NCI-H1436 treated with DMSO at 0.1 percent for 48 hours (cell line): ENCODE measurements at places on chromosomes 4 and X.

DNA sequence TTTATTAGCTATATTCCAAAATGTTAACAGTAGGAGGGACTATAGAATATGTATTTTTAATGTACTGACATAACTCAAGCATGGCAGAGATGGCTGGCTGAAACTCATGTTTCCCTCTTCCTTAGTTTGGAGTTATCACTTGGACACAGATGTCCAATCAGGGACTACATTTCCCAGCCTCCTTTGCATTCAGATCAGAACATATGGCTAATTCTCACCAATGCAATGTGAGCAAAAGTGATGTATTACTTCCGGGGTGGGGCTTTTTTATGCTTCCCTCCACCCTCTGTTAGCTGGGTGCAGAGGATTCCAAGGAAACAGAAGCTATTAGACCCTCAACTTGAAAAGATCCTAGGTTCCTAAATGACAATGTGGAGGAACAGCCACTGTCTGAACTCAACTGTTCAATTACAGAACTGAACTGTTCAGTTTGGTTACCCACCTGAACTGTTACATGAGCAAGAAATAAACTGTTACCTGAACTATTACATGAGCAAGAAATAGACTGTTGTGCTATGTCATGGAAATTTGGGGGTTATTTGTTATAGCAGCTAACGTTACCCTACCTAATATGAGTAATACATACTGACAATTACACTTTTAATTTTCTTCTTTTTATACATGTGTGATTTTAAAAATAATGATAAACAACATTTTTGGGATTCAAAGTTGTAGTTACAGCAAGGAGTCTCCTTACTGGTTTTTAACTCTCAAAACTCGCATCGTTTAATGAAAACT, 29.6 kb upstream of the ERVMER34-1 start:
- no peak for DNase-seq

GRCh38 chr4:42397635-42398170, 415 bp downstream of the SHISA3 start:
- no peak for DNase-seq

DNA sequence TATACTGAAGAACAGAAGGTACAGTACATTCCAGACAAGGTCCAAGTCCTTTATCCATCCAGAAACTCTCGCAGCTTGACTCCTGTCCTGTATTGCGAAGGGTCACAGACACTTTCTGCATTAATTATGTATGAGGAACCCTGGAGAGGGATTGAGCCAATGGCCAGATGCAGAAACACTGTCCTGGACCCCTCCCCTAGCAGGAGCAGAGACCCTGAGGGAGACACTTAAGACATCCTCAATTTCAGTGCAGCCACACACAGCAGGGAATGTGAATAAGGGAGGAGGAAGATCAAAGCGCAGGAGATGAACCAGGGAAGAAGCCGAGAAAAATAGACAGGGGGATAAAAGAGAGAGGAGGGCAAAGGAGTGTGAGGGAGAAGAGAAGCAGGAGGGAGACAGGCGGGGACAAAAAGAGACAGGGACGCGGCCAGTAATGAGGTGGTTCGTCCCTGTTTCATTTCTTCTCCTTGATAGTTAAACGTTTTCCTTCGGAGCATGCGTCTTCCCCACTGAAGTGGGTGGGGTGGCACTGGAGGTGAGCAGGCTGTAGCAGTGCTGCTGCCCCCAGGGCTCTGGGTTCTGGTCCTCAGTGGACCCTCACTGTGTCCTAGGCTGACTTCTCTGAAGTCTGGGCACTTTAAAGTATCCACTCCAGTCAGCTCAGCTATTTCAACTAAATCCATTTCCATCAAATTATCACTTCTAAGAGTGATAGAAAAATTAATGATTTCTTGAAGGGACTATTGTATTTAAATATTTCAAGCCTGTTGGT, 356.4 kb upstream of the NOCT start:
- no peak for DNase-seq

DNA sequence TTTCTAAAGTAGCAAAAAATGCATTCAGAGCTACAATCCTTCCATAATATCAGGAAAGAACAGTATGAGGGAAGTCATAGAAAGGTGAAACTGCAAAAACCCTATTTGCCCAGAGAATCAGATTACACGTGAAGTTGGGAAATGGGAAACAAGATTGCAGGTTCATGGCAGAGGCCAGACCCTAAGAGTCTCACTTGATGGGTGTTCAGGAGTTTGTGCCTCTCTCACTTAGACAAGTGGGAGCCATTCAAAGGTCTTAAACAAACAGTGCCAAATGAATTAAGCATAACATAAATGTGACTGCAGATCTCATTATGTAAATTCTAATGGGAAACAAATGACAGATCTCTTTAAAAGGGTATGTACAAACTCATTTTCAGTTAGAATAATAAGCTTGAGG, 91.6 kb downstream of the ARAP2 start:
- DNase-seq: no peak

DNA sequence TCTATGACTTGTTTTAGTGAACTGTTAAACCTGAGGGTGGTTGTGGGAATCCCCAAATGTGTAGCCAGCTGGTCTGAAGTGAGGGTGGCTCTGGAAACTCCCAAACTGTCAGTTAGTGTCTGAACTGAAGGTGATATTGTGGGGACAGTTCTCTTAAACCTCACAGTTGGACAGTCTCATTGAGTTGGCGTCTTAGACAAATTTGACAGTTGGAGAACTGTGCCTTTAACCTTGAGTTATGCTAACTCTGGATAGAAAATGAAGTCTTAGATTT, 20.7 kb upstream of the CTSO start:
- DNase-seq: no peak

DNA sequence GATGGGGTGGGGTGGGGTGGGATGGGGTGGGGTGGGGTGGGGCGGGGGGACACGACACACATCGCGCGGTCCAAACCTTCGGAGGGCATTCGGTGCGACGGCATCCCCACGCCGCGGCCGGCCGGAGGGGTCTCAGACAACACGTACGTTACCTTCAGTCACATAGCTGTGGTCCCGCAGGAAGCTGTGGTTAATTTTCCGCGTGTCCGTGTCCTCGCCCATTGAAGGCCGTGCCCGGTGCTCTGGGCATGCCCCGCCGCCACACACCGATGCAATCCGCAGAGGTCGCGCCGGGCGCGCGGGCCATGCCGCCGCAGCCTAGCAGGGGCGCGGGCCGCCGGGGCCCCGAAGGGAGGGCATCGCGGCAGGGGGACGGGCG, 417 bp downstream of the PPP2R2C start:
- DNase-seq: no peak

- no peak for DNase-seq
Measured at GRCh38 chrX:101407167-101407747, 468 bp downstream of the GLA start.

DNA sequence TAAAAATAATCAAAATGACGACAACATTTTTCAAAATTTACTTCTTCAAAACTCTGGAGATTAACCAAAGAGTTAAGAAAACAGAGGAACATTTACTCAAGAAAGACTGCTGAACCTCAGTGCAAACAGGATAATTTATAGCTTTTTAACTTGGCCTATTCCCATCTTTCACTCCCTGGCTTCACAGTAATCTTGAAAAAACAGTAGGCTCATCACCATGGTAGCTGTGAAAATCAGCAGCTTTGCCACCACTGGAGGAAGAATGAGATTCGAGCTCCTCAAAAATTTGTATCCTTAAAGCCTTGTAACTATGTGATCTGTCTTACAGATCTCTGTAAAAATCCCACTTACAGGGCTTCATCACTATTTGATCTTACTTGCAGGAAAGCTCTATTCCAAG, 447.7 kb upstream of the CTSO start:
- no peak for DNase-seq

DNA sequence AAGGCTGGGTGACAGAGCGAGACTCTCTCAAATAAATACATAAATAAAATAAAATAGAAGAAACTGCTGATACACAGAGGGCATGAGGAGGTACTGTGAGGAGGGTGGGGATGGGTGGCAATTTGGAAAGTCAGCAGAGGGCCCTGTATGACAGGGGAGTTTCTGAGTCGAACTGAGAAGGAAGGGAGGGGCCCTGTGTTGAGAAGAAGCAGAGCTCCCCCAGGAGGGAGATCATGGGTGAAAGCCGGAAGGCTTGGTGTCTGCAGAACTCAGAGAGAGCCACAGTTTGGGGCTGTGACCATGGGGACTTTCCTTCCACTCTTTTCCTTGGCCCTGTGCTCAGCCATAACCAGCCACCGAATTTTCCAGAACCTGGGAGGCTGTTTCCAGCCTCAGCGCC, 24.8 kb upstream of the AFAP1 start:
- no peak for DNase-seq

GRCh38 chrX:7146703-7147412, 654 bp upstream of the STS start:
- DNase-seq: no peak

GRCh38 chr4:184598753-184599491, 50.3 kb downstream of the CASP3 start:
- no peak for DNase-seq

DNA sequence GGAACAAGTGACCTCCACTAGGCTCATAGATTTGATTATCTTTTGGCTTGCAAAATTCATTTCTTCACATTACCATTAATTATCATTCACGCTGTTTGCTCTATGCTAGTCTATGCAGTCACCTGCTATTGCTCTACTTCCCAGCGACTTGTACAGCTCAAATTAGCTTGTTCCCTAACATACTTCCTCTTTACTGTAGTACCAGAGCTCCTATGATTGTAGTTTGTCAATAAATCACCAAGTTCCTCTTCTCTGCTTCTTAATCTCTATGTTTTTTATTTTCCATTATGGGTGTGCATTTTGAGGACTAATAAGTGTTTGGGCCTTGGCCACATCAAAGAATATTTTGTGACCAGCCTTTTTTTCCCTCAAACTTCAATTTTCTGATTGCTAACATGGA, 6.2 kb upstream of the GSPT2 start:
- no peak for DNase-seq

DNA sequence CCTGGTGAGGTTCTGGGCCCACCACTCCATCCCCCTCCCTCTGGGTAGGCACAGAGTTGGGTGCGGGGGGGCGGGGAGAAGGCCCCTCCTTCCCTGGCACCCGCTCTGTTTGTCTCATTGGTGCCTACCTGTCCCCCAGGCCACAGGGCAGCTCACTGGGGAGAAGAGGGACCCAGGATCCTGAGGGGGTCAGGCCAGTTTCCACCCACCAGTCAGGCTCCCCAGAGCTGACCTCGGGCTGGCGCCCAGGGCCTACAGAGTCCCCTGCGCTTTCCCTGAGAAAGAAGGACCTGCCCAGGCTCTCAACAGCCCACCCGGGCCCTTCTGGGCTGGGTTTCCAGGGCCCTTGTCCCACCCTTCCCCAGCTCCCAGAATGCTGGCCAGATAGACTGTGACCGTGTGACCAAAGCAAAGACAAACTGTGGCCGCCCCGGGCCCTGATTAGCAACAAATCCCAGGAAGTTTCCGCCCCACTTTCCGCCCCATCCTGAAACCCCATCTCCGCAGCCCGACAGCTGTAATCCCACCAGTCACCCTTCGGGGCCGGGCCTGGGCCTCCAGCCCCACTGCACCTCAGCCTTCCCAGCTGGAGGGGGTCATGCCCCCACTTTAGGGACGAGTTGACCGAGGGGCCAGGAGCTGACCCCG, 33.8 kb upstream of the FGFR3 start:
- no peak for DNase-seq

DNA sequence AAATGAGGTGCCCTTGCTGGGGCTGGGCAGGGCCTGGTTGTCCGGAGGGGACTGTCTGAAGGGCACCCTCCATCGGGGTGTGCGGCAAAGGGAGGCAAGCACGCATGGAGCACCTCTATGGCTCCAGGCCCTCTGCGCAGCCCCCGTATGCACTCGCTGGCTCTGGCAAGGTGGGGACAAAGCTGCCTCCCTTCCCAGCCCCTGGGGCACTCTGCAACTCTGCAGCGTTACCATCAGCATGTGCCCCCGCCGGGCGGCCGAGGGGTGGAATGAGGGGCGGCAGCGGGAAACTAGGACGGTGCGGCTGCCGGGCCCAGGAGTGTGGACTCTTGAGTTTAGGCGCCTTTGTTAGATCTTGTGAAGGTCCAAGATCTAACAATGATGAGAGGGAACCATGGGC, 26.4 kb downstream of the TRMT44 start:
- DNase-seq: no peak

DNA sequence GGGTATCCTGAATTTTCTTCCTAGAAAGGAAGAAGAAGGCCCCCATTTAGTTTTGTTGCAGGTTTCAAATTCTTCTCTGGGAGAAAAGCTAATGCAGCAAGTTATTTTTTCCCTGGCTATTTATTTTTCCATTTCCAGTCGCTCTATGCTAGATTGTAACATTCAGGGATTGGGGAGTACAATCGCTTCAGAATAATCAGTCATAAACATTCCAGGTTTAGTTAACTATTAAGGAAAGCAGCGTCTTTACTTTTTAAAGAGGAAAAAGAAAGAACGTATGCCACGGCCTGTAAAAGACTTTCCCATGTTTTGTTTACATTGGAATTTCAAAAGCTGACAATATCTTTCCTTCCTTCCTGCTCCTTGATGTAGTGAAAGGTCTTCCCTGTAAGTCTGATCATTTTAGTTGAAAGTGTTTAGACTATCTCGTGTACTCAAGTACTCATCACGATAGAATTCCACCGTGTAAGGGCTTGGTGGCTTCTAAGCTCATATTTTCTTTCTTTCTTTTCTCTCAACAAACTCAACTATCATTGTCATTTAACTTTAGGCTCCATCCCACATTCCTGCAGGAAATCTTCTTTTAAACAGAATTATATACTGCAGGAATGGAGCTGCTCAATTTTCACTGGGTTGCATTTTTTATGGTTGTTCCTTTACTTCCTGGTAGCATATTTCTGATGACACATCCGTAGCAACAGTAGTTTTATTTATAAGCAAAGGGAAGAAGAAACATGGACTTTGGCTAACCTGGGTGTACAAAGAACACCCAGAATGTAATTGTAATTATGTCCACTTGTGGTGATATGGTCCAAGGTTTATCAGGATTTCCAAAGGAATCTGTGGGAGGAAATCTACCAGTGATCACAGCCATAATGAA, 213.1 kb upstream of the FAT1 start:
- no peak for DNase-seq

DNA sequence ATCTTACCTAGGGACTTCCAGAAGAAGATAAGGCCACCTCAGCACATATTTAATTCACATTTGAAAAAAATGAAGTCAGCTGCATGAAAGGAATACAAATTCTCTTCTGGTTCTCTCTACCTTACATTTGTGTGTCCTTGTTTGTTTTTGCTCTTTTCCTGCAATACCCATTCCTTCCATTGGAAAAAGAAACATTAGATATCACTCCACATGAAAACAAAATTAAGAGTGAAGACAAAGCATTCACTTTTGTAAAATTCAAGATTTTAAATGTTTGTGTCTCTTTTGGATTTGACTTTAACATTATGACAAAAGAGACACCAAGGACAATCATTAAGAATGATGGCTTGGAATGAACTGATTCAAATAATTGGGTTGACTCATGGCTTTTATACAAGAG, 1351.8 kb downstream of the FSTL5 start:
- DNase-seq: no peak
